ENCODE measurements at places on chromosomes 7 and 10. TPM values are rescaled to one million over a fixed set of nuclear protein-coding genes. Genes with fewer than 3 reads are reported as not detected.
A peak's percentile ranks its signal among the peaks of the same experiment; 100 is the strongest.

The IFIT1B gene
- total RNA-seq, result 0.78 TPM

The SSC4D gene
- total RNA-seq, result not detected

The C10orf143 gene
- 0.75 TPM for total RNA-seq

The MARCHF5 gene
- total RNA-seq, result 7.6 TPM

The NUB1 gene
- total RNA-seq, result 40.0 TPM

The C7orf57 gene
- not detected for total RNA-seq

The OPN1SW gene
- total RNA-seq, result not detected

The LRIT1 gene
- total RNA-seq, result not detected

The PDZD7 gene
- total RNA-seq, result 2.6 TPM

GRCh38 chr7:104008107-104008506, 18.6 kb upstream of the RELN start:
- no peak overlapping the region for H3K27ac ChIP-seq
- no peaks in the 10 kb centered on the region for H3K36me3 ChIP-seq
- no peak overlapping the region for H3K4me3 ChIP-seq
- no peak for DNase-seq

GRCh38 chr7:143233816-143234532, 12.1 kb downstream of the TAS2R40 start:
- no peaks in the 10 kb centered on the region for H3K36me3 ChIP-seq
- DNase-seq, result no peak
- peaks cover 11% of the 10 kb centered on the region for H3K4me1 ChIP-seq

GRCh38 chr7:98418271-98418635, 17.4 kb upstream of the BAIAP2L1 start:
- no peak for DNase-seq
- no peaks in the 10 kb centered on the region for H3K27me3 ChIP-seq

GRCh38 chr10:89369156-89370105, 8.4 kb upstream of the IFIT1B start:
- DNase-seq, result peak; percentile 40
- H3K4me3 ChIP-seq, result no peak overlapping the region
- no peaks in the 10 kb centered on the region for H3K36me3 ChIP-seq
- no peaks in the 10 kb centered on the region for H3K27me3 ChIP-seq

GRCh38 chr7:55200441-55200840, 164.7 kb upstream of the LANCL2 start:
- H3K4me1 ChIP-seq, result no peaks in the 10 kb centered on the region
- no peaks in the 10 kb centered on the region for H3K27me3 ChIP-seq
- H3K36me3 ChIP-seq, result no peaks in the 10 kb centered on the region

DNA sequence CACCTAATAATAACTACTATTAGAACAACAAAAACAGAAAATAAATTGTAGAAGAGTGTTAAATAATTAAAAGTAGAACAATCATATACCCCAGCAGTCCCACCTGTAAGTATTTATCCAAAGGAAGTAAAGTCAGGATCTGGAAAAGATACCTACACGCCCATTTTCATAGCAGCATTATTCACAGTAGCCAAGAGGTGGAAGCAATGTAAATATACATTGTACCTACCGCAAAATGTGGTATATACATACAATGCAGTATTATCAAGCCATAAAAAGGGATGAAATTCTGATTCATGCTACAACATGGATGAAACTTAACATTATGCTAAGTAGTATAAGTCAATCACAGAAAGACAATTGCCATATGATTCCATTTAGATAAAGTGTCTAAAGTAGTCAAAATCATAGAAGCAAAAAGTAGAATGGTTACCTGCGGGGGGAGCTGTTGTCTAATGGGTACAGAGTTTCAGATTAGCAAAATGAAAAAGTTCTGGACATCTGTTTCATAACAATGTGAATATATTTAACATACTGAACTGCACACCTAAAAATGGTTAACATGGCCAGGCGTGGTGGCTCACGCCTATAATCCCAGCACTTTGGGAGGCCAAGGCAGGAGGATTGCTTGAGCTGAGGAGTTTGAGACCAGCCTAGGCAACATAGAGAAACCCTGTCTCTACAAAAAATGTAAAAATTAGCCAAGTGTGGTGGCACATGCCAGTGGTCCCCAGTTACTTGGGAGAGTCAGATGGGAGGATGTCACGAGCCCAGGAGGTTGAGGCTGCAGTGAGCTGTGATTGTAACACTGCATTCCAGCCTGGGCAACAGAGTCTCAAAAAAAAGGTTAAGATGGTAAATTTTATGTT, 6.0 kb upstream of the TMED4 start:
- peak; percentile 83 for DNase-seq
- peaks cover 5% of the 10 kb centered on the region for H3K4me1 ChIP-seq
- no peaks in the 10 kb centered on the region for H3K36me3 ChIP-seq
- H3K27me3 ChIP-seq, result no peaks in the 10 kb centered on the region
- H3K27ac ChIP-seq, result no peak overlapping the region

DNA sequence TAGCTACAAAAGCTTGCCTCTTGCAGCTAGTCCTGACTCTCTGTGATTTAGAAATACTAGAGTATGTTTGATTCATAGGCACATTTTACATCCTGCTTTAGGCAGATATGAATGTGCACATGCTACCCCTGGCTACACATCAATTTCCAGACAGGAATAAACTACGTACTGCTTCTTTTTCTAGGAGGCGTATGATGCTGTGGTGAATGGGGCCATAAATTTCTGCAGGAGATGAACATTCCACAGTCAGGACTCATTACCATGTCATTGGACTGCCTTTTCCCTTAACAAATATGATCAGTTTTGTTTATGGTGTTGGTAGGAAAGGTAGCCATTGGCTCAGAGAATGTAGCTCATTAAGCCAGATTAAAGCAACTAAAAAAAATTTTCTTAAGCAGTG, 50.1 kb upstream of the IFRD1 start:
- no peak for DNase-seq
- H3K36me3 ChIP-seq, result no peaks in the 10 kb centered on the region
- H3K27ac ChIP-seq, result no peak overlapping the region
- H3K4me1 ChIP-seq, result no peaks in the 10 kb centered on the region

DNA sequence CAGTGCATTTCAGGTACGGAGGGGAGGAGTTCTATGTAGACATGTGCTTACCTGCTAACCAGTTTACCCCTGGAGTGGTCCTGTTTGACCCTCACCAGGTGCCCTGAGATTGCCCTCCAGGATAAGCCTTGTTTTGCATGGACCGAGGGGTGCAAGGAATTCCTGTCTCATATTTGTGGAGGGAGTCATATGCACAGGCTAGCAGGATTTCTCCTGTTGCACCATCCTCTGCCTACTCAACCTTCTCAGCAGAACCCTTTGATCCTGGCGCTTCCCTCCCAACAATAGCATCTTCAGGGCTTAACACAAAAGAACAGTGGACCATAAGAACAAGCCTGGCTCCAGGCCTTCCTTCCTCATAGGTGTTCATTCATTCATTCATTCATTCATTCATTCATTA, 7.2 kb downstream of the TRPV6 start:
- H3K27me3 ChIP-seq, result no peaks in the 10 kb centered on the region
- no peak overlapping the region for H3K4me3 ChIP-seq
- no peak overlapping the region for H3K27ac ChIP-seq
- H3K36me3 ChIP-seq, result no peaks in the 10 kb centered on the region
- no peak for DNase-seq

DNA sequence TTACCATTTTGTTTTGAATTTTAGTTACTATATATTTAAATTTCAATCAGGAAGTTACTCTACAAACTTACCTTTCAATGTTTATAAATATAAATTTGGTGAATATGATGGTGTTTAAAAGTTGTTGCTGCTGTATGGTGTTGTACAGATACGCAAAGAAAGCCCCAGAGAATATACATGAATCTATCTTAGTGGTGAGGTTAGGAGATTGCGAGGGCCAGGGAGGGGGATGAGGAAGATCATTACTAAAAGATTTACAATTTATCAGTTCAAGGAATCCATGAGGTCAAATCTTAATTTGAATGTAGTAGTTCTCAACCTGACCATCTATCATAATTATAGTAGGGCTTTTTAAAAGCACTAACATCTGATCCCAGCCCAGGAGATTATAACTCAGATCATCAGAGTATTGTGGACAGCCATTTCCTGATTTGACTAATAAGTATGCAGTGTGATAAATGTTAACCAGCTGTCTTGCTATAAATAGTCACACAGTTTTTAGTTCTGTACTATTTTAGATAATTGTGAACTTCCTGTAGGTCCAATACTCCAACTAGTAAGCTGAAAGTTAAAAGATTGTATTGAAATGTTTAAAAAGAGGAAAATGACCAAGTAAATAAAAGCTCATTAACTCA, 23.6 kb downstream of the FAM3C start:
- 0 out of 2 replicates have a peak overlapping the region, but pooled peaks have one; percentile 9 for H3K4me3 ChIP-seq
- DNase-seq, result peak; percentile 67
- H3K36me3 ChIP-seq, result no peaks in the 10 kb centered on the region
- peaks cover 45% of the 10 kb centered on the region for H3K4me1 ChIP-seq
- no peaks in the 10 kb centered on the region for H3K27me3 ChIP-seq

- H3K27me3 ChIP-seq, result no peaks in the 10 kb centered on the region
- DNase-seq, result no peak
- no peak overlapping the region for H3K4me3 ChIP-seq
- H3K27ac ChIP-seq, result no peak overlapping the region
- H3K36me3 ChIP-seq, result peaks cover 3% of the 10 kb centered on the region
Observed at GRCh38 chr7:99196536-99197258, 11.2 kb downstream of the KPNA7 start.

DNA sequence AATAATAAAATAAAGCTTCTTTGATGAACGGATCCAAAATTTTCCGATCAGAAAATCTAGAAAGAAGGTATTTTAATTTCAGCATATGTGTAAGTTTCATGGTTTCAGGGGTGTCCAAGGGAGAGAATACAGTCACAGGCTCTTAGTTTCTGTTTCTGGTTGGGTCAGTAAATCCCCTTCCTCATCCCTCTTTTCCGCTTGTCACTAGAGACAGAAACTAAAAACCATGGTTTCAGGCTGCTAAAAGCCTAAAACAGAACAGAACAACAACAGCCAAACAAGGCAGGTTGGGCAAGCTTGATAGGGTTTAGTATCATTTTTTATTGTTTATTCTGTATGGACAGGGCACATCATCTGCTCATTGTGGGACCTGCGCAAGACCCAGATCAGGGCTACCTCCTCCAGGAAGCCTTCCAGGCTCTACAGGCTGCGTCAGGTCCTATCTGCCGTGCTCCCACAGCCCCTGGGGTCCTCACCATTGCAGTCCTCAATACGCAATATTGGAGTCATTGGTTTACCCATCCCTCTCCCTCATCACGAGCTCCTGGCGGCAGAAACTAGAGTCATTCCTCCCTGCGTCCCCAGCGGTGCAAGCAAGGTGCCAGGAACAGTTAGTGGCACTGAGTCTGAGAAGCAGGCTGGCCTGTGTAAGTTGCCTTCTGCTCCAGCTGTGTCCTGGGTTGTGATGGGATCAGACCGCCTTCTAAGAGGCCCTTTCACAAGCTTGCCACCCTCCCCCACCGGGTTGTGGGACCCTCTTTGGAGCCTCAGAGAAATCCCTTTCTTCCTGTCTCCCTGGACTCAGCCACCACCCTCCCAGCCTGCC, 70.2 kb upstream of the CUX1 start:
- H3K27ac ChIP-seq, result no peak overlapping the region
- H3K36me3 ChIP-seq, result no peaks in the 10 kb centered on the region
- H3K4me1 ChIP-seq, result peaks cover 21% of the 10 kb centered on the region

DNA sequence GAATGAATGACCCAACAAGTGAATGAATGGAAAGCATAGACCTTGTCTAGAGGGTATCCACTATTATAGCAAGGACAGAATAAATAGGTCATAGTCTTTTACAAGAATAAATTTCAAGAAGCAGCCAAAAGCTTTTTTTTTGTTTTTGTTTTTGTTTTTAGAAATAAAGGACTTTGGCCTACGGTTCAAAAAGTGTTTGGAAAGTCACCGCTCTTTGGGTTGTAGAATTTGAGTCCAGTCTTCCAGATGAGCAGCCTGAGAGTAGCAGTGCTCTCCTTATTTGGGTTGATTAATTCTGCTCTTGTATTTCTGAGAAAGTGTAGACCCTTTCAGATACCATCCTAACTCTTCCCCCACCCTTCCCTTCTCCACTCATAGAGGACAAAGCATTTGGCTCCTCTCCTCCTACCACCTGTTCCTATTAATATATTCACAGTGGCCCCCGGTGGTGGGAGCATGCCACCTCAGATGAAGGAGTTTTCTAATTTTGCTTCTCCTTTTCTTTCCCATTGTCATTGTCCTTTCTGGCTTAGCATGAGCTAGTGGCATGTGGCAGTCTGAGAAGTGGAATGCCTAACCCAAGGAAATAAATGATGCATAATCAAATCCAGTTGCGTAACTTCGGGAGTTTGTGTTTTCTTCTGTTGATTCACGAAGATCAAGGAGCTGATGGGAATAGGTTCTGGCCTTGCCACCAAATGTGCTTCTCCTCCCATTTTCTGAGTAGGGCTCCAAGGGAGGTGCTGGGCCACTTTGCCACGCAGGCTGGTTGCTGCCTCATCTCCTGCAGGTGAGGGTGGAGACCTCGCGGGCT, 114.7 kb downstream of the CHN2 start:
- no peaks in the 10 kb centered on the region for H3K27me3 ChIP-seq
- H3K27ac ChIP-seq, result peak overlapping the region; percentile 98
- H3K4me3 ChIP-seq, result no peak overlapping the region
- DNase-seq, result no peak
- peaks cover 73% of the 10 kb centered on the region for H3K4me1 ChIP-seq

GRCh38 chr7:81684033-81684432, 85.8 kb downstream of the HGF start:
- H3K36me3 ChIP-seq, result no peaks in the 10 kb centered on the region
- H3K27me3 ChIP-seq, result no peaks in the 10 kb centered on the region
- H3K4me3 ChIP-seq, result no peak overlapping the region

GRCh38 chr7:12458520-12459131, 55.0 kb upstream of the VWDE start:
- H3K4me3 ChIP-seq, result no peak overlapping the region
- no peak overlapping the region for H3K27ac ChIP-seq
- H3K4me1 ChIP-seq, result no peaks in the 10 kb centered on the region
- no peaks in the 10 kb centered on the region for H3K27me3 ChIP-seq
- H3K36me3 ChIP-seq, result no peaks in the 10 kb centered on the region

DNA sequence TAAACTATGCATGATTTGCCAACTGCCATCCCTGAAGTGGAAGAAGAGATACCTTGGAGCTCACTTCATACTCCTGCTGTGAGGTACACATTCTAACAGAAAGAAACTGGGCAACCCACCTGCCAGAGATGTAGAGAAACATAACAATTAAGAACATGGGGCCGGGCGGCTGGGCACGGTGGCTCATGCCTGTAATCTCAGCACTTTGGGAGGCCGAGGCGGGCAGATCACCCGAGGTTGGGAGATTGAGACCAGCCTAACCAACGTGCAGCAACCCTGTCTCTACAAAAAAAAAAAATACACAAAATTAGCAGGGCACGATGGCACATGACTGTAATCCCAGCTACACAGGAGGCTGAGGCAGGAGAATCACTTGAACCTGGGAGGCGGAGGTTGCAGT, 402.6 kb upstream of the ANKRD30A start:
- H3K4me1 ChIP-seq, result no peaks in the 10 kb centered on the region
- no peaks in the 10 kb centered on the region for H3K27me3 ChIP-seq
- no peak overlapping the region for H3K27ac ChIP-seq
- no peaks in the 10 kb centered on the region for H3K36me3 ChIP-seq
- no peak for DNase-seq
- no peak overlapping the region for H3K4me3 ChIP-seq

DNA sequence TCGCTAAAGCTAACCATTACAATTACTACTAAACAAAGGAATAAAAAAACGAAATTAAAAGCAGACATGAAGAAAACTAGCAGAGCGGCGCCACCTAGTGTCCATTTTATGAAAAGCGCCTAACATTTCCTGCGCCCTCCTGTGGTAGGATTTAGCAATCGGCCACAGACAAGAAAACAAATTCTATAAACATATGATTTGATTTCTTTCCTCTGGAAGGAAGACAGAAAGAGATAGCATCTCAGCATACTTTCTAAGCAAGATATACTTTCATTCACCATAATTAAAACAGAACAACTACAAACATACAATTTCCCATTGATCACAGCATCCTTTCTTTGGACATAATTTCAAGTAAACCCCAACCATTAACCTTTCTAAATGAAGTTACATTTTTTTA, 337.7 kb upstream of the NPVF start:
- no peaks in the 10 kb centered on the region for H3K36me3 ChIP-seq
- peak; percentile 84 for DNase-seq
- no peak overlapping the region for H3K4me3 ChIP-seq
- no peak overlapping the region for H3K27ac ChIP-seq
- no peaks in the 10 kb centered on the region for H3K4me1 ChIP-seq
